ENCODE measurements at places on chromosomes 7 and 10.

DNA sequence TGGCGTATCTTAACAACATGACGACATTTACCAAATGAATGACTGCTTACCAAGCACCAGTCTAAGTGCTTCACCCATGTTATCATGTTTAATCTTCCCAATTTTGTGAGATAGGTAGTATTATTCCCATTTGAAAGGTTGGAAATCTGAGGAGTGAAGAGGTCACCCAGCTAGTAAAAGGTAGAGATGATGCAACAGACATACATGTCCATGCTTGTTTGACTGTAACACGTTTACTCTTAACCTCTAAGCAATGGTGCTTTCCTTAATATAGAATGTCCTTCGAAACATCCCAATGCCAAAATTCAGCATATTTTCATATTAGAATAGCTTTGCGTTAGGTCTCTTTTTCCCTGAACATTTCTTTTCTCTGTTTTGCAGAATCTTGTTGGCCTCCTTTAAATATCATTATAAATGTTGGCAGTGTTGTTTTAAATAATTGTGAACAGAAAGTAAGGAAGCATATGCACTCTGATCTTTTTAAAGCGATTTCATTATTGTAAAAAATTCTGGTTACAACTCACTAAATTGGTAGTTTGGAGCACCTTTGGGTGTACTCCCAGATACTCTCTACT lies 722.8 kb downstream of the AUTS2 start:
- no peak for DNase-seq

GRCh38 chr10:16581202-16581601 lies 59.5 kb upstream of the C1QL3 start:
- DNase-seq: no peak

DNA sequence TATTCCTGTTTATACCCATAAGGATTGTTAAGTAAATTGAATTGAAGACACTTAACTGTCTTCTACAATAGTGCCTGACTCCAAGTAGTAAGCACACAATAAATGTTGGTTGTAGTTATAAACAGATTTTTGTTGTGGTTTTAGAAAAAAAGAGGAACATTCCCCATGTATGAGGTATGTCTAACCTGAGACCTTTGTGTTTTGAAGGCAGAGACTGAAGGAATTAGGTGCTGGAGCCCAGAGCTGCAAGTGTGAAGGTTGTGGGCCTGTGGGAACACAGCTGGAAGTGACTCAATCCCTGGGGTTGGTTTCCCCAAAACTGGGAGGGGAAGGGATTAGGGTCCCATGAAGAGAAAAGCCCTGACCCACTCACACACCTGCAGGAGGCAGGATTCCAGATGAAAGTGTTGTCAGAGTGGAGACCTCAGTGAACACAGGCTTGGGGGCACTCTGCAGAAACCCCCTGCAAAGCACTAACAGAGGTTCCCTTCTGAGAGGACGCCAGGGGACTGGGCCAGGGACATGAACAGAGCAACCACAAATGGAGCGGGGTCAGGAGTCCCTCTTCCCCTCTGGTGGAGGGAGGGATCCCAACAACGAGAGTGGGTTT lies 265.1 kb upstream of the KLF14 start:
- no peak for DNase-seq

GRCh38 chr7:38561166-38561565 lies 70.0 kb downstream of the AMPH start:
- no peak for DNase-seq

- no peak for DNase-seq
These were observed 35.0 kb downstream of the C10orf105 start for GRCh38 chr10:71684356-71685173.

DNA sequence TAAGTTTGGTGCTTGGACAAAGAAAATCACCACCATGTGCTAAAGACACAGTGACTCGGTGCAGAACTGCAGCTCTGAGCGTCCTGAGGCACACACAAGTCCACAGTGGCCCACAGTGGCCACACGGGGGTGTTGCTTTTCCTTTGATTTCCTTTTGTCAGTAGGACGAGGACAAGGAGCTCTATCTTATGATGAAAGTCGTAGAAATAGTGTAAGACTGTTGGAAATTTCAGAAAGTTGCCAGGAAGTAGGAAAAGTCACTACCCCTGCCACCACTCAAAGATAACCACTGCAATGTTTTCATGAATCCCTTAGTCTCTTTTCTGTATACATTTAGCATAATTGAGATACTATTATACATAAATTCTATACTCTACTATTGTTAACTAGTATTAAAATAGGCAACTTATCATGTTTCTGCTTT lies 146.0 kb downstream of the TNS3 start:
- no peak for DNase-seq

DNA sequence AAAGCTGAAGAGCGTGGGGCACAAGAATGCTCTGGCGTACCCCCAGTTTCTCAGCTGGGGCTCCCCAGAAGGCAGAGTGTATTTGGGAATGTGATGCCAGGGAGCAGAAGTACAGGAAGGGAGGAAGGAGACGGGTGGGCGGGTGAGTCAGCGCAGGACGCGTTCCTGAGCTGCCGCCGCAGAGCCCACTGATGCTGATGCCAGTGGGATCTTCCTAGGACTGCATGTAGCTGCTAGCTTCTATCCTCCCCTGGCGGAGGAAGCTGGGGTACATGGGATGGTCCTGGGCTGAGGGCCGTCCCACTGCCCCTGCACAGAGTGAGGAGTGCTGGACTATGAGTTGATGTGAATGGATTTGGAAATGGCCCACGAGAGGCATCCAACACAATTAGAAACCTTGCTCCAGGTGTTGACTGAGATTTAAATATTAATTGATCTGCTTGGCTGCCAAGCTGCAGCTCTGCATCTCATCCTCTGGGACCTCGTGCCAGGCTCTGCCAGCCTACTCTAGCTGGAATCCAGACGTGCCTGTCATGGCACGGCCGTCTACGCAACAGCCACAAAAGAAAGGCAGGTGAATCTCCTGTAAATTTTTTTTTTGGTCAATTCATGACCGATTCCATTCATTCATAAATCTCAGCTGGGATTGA lies 66.2 kb upstream of the RHEB start:
- DNase-seq: no peak

- DNase-seq: no peak
These were observed 346.9 kb downstream of the RNLS start for GRCh38 chr10:88236121-88236743.

Data from stimulated activated CD4-positive, alpha-beta T cell treated with anti-CD3 and anti-CD28 coated beads, Interleukin-12 subunit alpha, Interleukin-12 subunit beta, amount 100 ng/mL, for 48 hours (primary cell).